ENCODE measurements at places on chromosomes 6 and 20.

- DNase-seq, result no peak
Measured at GRCh38 chr20:59988141-59988540, 29.9 kb downstream of the CDH26 start.

DNA sequence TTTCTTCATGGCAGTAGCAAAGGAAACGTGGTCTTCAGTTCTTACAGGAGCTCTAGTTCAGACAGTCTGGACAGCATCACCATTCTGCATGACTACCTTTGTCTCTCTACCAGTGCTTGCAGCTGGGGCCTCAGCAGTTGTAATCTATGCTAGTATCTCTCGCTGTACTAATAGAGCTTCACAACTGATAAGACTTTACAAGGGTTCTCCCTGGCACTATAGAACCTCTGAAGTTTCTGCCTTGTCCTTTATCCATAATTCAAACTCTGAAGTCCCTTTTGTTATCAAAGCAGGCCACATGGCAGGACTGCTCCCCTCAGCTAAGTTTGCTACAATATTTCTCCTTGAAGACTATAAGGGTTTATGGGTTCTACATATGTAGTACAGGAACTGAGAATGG, 842.1 kb upstream of the ADGRB3 start:
- DNase-seq, result no peak

GRCh38 chr6:29617782-29618554, 15.0 kb downstream of the GABBR1 start:
- DNase-seq, result no peak

- no peak for DNase-seq
Measured at GRCh38 chr20:63636752-63637628, 10.1 kb upstream of the GMEB2 start.

GRCh38 chr6:130834482-130835251, 7.5 kb downstream of the SMLR1 start:
- no peak for DNase-seq

GRCh38 chr20:24953621-24954133, 4.6 kb downstream of the CST7 start:
- DNase-seq, result no peak

GRCh38 chr6:165135889-165136288, 173.5 kb downstream of the C6orf118 start:
- DNase-seq, result no peak

DNA sequence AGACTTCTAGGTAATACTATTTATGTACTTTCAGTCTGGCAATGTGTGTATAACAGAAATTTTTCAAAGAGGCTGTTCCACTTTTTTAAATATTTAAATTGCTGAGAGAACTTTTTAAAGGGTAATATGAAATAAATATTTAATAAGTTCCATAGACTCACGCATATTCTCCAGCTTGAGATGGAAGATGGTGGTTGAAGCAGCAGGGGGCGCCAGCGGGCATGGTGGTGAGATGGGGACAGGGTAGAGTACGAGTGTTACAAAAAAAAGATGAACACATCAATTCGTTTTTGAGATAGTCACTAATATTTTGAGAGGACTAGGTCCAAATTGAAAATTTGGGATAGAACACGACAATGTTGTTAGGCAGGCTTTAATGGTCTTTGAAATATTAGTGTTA, 68.4 kb downstream of the RSPO3 start:
- DNase-seq, result no peak

DNA sequence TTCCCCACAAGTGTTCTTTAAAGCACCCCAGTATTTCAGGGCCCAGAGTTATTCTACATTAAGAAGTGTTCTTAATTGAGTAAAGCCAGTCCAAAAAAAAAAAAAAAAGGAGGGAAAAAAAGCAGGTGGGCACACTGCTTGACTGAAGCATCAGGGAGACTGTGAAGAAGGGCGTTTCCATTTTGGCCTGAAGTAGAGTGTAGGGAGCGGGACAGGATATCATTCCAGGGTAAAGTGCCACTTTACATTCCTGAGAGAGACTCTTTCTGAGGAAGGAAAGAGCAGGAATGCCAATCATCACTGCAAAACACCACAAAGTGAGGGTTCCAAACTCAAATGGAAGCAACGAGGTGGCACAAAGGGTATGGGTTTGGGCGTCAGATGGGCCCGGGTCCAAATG, 54.1 kb upstream of the BEND6 start:
- no peak for DNase-seq

- DNase-seq, result no peak
Measured at GRCh38 chr6:57085471-57085870, 4.5 kb upstream of the ZNF451 start.

GRCh38 chr6:44593539-44593944, 206.0 kb downstream of the CDC5L start:
- DNase-seq, result peak; percentile 42

GRCh38 chr6:21279619-21280018, 313.9 kb upstream of the SOX4 start:
- no peak for DNase-seq

DNA sequence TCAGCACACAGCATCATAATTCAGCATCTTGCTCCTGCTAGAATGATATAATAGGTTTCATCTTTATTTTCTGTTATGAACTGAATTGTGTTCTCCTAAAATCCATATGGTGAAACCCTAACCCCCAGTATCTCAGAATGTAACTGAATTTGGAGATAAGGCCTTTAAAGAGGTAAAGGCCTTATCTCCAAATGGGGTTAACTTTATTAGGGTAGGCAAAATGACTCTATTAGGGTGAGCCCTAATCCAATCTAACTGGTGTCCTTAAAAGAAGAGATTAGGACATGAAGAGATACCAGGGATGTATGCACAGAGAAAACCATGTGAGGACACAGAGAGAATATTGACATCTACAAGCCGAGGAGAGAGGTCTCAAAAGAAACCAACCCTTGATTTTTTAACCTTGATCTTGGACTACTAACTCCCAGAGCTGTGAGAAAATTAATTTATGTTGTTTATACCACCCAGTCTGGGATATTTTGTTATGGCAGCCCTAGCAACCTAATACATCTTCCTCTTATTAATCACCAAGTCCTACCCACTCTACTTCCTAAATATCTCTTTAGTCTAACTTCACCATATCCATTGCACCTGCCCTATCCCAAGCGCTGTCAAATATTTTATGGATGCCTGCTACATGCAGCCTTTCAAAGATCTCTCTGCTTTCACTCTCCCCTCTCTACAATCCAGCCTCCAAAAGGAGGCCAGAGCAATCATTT, 8.5 kb upstream of the MRS2 start:
- DNase-seq, result no peak

GRCh38 chr6:43759907-43760206, 10.2 kb upstream of the VEGFA start:
- no peak for DNase-seq

Measured in HFF-Myc (cell line).